ENCODE measurements at places on chromosomes 6 and 20. TPM values are rescaled to one million over a fixed set of nuclear protein-coding genes. Genes with fewer than 3 reads are reported as not detected.

DNA sequence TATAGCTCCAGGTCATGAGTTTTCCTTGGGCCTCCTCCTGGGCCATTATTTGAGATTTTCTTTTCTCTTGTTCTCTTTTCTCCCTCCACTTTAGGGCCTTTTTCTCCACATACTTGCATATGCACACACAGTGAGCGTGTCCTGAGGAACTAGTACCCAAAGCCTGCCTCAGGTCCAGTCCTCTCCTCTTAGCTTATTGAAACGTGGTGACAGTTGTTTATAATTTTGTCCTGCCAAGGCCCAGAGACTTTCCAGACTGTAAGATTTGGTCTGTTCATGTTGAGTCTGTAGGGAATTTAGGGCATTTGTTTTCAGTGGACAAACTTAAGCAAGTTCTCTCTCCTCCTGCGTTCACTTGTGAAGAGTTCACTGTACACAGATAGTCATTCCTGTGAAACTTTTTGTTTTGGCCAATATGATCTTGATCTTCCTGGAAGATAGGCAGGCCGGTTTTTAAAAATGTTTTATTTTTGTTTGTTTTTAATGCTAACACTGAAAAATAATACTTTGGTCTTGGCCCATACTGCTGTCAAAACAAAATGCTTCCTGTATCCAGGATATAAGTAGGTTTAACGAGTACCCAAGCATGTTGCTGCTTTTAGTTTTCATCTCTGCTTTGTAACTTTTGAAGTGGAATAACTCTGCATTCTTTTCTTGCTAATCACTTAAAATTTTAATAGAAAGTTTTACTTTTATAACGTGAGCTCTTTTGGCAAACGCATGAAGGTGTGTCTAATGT lies 20.7 kb downstream of the LRRC1 start:
- no peak for DNase-seq

DNA sequence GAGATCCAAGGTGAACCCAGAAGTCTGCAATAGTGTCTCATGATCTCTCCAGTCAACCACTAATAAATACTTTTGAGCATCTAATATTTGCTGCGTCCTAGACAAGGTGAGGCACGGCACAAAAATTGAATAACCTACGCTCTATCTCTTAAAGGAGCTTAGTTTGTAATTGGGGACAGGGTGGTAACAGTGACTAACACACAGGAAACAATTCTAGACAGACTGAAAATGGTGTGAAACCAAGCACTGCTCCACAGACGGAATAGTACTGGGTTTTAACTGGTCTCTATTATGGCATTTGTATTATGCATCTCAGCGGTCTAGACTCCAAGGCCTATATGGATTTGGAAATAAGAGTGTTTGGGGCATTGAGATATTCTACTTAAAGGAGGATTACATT lies 120.1 kb downstream of the CLIC5 start:
- no peak for DNase-seq

DNA sequence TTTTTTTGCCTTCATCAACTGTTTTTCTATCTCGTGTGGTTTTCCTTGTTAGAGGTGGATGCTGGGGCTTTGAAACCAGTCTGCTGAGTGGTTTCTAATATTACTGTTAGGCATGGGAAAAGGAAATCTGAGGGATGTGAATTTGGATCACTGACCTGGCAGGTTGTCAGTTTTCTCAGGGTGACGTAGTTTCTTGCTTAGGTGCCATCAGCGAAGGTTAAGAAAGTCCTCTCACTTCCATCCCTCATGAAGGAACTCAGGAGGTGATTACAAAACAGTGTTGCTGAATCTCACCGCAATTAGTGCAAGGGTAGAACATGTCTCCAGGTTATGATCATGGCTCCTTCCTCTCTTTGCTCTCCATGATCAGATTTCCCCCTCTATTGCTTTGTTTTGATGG lies 135.9 kb downstream of the SOX4 start:
- no peak for DNase-seq

DNA sequence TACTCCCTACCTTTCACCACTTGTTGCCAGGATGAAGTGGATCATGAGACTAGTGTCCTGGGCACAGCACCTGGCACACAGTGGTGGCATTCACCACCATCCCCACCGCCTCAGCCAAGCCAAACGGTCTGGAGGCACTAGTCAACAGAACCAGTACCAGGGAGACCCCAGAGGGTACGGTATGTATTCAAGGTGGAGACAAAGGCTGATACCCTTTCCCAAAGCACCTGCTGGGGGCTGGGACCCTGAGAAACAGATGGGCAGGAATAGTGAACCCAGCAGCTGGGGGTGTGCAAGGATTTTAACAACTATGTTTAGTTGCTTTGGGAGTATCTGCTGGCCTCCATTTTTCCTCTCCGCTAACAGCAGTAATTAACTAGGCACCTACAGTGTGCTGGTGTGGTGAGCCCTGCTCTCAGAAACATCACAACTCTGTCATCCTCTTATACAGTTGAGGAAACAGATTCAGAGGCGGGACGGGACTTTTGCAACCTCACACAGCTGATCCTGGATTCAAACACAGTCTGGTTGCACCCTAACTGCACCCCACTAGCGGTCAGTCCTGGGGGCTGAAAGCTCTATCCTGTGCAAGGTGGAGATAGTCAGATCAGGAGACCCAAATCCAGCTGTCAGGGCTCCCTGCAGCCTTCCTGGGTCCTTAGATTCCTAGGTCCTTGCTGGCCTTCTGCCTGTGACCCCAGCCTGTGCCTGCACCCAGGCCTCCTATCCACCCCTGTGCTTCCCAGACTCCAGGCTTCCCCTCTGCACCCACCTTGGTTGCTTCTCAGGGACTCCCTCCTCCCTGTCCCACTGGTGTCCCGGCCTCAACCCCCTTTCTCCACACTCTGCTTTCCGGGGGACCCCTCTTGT lies 1.2 kb downstream of the SNTA1 start:
- no peak for DNase-seq

GRCh38 chr6:48961781-48962415 lies 501.2 kb downstream of the MMUT start:
- DNase-seq: no peak

DNA sequence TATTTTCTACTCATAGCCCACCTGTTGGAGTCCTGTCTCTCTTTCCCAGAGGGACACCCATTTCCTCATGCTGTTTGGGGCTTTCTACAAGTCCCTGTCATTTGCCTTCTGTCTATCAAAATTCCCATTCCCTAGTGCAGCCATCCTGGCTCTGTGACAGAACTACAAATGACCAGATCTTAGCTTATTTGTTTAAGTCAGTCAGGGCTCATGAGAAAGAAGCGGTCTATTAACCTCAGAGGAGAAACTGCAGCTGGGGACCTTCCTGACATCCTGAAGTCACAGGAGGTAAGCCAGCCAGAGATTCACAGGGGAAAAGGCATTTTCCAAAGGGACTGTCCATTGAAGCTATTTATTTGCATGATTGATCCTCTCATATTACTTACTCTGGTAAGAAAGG lies 1.7 kb upstream of the COL9A1 start:
- no peak for DNase-seq

- DNase-seq: no peak
These were observed 16.0 kb upstream of the PTCRA start for GRCh38 chr6:42899871-42900270.

DNA sequence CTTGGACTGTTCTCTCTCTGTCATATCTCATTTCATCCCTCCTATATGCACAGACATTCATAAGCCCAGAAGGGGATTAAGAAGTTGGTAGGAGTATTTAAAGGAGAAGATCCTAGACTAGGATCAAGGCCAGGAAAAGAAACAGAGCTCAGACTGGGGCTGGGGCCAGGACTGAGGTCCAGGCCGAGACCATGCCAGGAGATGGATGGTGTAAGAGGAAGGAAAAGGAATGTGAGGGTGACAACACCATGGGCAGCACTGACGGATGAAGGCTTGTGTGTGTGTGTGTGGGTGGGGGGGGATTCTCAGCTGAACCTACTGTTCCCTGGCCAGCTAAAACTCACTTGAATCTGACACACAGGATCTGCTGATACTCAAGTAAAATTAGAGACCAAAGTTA lies 182.1 kb downstream of the KIF6 start:
- no peak for DNase-seq

- no peak for DNase-seq
These were observed 271.2 kb downstream of the PRL start for GRCh38 chr6:22025468-22026163.

DNA sequence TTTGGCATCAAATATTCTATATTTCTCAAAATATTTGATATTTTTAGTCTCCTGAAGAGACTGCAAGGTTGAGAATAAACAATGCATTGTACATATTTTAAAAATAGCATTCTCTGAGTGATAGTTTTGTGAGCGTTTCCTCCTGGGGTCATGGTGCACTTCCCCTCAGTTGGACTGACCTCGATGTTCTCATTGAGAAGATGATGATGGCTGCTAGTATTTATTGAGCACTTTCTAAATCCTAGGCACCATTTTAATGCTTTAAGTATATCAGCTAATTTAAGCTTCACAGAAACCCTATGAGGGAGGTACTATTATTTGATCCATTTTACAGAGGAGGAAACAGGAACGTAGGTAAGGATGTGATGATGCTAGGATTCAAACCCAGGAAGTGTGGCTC lies 18.2 kb downstream of the DSE start:
- DNase-seq: no peak

DNA sequence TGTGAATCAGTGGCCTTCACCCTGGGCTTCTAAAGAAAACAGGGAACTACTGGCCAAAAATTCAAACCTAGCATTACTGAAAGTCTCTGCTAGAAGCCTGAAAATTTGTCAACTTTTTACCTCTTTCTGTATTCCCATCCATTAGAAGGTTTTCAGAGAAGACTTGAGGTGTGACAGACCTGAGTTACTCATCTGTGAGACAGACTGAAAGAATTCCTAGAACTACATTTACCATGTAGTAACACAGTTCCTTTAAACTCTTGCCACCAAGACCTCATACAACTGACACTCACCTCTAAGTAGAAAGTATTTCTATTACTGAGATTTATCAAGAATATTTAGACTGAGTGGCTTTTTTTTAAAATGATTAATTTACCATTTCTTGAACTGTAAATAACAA lies 4.5 kb downstream of the DPM1 start:
- no peak for DNase-seq

GRCh38 chr6:139443231-139444112 lies 69.0 kb upstream of the CITED2 start:
- DNase-seq: no peak

DNA sequence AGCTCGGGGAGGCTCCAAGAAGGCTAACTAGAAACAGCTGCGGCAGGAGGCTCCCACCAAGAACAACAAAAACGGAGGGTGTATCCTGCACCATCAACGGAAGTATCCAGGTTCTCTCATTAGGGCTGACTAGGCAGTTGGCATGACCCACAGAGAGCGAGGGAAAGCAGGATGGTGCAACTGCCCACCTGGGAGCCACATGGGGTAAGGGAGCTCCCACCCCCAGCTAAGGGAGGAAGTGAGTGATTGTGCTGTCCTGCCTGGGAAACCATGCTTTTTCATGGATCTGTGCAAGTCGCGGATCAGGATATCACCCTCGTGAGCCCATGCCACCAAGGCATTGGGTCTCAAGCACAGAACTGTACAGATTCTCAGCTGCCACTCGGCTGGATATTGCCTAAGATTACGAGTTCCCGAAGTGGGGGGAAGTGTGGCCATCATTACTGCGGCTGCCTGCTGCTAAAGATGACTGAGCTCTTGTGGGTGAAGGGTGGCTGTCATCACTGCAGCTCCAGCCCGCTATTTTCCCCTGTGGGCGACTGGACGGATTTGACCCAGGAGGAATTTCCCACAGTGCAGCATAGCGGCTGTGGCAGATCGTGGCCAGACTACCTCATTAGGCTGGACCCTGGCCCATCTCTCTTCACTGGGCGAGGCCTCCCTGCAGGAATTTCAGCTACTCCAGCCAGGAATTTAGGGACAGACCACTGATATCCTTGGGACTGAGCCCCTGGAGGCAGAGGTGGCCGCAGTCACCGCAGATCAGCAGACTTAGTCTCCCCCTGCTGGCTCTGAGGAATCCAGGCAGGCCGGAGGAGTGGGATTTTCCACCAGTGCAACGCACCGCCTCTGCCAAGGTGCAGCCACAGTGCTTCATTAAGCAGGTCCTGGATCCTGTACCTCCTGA lies 515.7 kb downstream of the FRK start:
- DNase-seq: no peak

DNA sequence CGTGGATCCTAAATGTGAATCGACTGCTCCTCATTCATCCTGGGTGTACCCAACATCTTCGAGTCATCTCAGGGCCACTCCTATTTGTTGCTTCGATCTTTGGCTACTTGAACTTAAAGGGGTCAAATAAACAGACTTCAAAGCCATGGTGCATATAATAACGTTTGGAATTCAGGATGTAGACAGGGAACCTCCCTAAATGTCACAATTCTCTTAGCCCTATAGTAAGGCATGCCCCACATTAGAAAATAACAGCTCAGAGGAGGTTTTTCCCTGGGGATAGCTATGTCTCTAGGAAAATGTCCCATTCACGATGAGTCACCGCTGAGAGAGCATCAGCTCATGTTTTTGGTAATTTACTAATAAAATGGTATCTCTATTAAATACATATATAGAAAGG lies 54.8 kb upstream of the BMP6 start:
- DNase-seq: no peak

- no peak for DNase-seq
These were observed 260.5 kb upstream of the MARCKS start for GRCh38 chr6:113596387-113597230.

- no peak for DNase-seq
These were observed 31.2 kb downstream of the TGM2 start for GRCh38 chr20:38133680-38134426.

DNA sequence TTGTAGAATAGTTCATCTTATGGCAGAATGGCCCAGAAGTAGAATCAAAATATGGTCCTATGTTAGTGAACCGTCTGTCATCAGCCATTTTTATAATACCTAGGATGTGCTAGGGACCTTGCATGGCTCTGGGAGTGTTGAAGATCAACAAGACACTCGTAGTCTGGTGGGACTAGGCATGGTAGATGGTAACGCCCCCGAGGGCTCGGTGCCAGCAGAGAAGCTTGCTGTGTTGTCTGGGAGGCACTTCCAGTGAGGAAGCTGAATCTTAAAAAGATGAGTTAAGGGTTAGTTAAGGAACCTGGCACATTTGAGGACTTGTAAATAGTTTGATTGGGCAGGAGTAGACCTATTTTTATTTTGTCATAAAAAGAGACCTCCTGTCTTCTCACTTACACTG lies 82.4 kb downstream of the MAP3K4 start:
- DNase-seq: no peak

- DNase-seq: no peak
These were observed 18.3 kb downstream of the MARCKS start for GRCh38 chr6:113875470-113875869.

DNA sequence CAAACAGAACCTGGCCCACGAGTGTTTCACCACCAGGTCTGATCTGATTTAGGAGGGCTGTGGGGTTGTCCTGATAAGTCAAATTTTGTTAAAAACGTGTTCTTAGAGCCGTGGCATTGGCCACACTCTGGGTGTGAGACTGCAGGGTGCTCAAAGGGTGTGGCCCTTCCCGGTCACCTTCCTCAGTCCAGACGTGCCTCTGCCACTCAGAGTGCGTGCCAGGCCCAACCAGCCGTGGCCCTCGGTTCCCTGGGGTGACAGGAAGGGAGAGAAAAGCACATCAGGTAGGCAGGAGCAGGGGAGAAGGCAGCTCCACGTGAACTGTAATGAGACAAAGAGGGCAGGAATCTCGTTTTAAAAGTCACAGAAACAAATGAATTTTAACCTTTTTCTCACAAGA lies 115.4 kb downstream of the FAM120B start:
- no peak for DNase-seq

ARMH2 gene
- polyA plus RNA-seq: not detected

SNX21 gene
- polyA plus RNA-seq: 24.3 TPM

PAK5 gene
- polyA plus RNA-seq: 0.14 TPM

POM121L2 gene
- not detected for polyA plus RNA-seq

MMP24 gene
- polyA plus RNA-seq: 0.52 TPM

ERVFRD-1 gene
- polyA plus RNA-seq: 0.15 TPM

RNF182 gene
- polyA plus RNA-seq: 0.87 TPM

WFDC10B gene
- not detected for polyA plus RNA-seq

PARD6B gene
- 0.38 TPM for polyA plus RNA-seq

OPRL1 gene
- 1.1 TPM for polyA plus RNA-seq
